ENCODE measurements at places on chromosomes 16 and 17. TPM values are rescaled to one million over a fixed set of nuclear protein-coding genes. Genes with fewer than 3 reads are reported as not detected.
A peak's percentile ranks its signal among the peaks of the same experiment; 100 is the strongest.

DNA sequence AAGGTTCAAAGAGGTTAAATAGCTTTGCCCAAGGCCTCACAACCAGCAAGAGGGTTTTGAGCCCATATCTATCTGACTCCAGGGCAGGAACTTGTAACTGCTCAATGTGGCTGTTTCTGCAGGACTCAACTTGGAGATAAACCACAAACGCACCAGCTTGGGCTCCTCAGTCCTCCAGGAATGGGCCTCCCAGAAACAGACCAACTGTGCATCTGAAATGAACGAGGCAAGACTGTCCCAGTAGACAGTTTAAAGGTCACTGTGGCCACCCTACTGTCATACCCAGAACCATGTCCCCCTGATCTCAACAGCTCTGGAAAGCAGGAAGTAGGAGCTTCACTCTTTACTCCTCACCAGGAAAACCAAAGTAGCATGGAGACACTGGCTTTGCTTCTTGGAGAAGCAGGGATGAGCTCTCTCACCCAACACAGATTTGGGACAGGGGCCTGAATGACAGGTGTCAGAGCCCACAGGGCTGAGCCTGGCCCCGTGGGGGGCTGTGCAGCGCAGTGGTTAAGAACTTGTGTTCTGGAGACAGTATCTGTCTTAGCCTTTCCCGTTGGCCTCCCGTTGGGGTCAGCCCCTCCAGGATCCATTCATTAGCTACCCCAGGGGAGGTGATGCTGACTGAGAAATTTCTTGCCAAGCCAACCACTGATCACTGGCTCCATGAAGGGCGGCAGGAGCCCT is 2.3 kb upstream of the CALB2 start:
- no peaks in the 10 kb centered on the region for H3K36me3 ChIP-seq
- no peaks in the 10 kb centered on the region for H3K4me1 ChIP-seq
- no peaks in the 10 kb centered on the region for H3K27me3 ChIP-seq
- no peak overlapping the region for H3K27ac ChIP-seq
- DNase-seq: no peak

DNA sequence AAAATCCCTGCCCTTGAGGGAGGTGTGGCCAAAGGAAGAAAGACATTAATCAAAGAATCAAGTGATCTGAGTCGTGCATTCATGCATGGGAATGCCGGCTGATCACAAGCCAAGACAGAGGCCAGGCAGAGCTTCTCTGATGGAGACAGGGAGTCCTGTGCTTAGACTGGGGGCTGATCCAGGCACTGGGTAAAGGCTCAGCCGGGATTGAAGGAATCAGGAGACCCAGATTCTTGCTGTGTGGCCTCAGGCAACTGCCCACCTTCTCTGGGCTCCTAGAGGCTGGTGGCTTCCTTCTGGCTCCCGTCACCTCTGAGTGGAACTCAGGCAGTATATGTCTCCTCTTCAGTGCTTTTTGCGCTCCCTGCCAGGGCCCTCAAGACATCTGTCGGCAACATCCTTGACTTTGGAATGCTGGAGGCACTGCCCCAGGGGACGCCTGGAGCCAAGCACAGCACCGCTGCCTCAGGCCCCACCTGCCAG is 17.7 kb downstream of the RAI1 start:
- DNase-seq: no peak
- peaks cover 81% of the 10 kb centered on the region for H3K4me1 ChIP-seq
- no peaks in the 10 kb centered on the region for H3K27me3 ChIP-seq
- H3K4me3 ChIP-seq: no peak overlapping the region
- peak overlapping the region; percentile 93 for H3K27ac ChIP-seq

DNA sequence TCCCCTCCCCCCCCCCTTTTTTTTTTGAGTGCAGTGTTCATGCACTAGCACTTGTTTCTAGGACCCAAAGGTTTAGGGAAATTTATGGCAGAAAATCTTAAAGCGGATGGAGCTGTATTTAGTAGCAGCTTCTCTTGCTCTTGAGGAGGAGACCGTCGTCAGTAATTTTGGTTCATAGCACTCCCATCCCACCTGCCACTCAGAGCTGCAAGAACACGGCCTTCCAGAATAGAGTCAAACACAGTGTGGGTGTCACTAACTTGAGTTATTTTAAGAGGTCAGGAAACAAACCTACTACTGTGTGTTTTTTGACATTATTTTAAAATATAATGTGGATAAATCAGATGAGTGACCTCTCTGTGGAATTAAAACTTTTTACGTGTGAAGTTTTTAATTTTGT is 37.3 kb downstream of the SEC14L1 start:
- H3K27ac ChIP-seq: no peak overlapping the region
- peaks cover 50% of the 10 kb centered on the region for H3K4me1 ChIP-seq
- H3K4me3 ChIP-seq: no peak overlapping the region
- DNase-seq: no peak

DNA sequence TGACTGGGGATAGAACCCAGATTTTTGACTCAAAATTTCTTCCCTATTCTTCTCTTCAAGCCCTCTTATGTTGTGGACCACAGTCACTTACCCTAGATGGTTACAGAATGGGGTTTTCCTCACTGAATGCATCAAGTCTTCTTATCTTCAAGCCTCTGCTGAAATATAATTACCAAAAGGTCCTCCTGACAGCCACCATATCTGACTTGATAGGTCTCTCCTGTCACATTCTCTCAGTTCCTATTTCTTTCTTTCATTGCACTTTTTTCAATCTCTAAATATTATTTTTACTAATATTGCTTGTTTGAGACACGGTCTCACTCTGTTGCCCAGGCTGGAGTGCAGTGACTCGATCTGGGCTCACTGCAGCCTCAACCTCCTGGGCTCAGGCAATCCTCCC is 1.1 kb upstream of the COPZ2 start:
- H3K4me1 ChIP-seq: peaks cover 11% of the 10 kb centered on the region
- no peak overlapping the region for H3K27ac ChIP-seq
- H3K36me3 ChIP-seq: no peaks in the 10 kb centered on the region
- H3K27me3 ChIP-seq: peaks cover 5% of the 10 kb centered on the region

- no peaks in the 10 kb centered on the region for H3K36me3 ChIP-seq
- peak overlapping the region; percentile 82 for H3K27ac ChIP-seq
- DNase-seq: no peak
- peak overlapping the region; percentile 24 for H3K4me3 ChIP-seq
- H3K4me1 ChIP-seq: peaks cover 35% of the 10 kb centered on the region
- H3K27me3 ChIP-seq: no peaks in the 10 kb centered on the region
These were observed 28.0 kb downstream of the ZCCHC14 start for GRCh38 chr16:87464691-87465300.

- no peak overlapping the region for H3K27ac ChIP-seq
- H3K36me3 ChIP-seq: no peaks in the 10 kb centered on the region
- H3K4me3 ChIP-seq: no peak overlapping the region
- DNase-seq: no peak
- H3K4me1 ChIP-seq: no peaks in the 10 kb centered on the region
- no peaks in the 10 kb centered on the region for H3K27me3 ChIP-seq
These were observed 12.4 kb downstream of the NMT1 start for GRCh38 chr17:45073414-45074070.

GRCh38 chr16:23564575-23565363 is 7.2 kb downstream of the UBFD1 start:
- no peak overlapping the region for H3K4me3 ChIP-seq
- no peak overlapping the region for H3K27ac ChIP-seq
- H3K4me1 ChIP-seq: no peaks in the 10 kb centered on the region
- no peak for DNase-seq
- H3K36me3 ChIP-seq: peaks cover 36% of the 10 kb centered on the region

- H3K4me1 ChIP-seq: no peaks in the 10 kb centered on the region
- H3K4me3 ChIP-seq: no peak overlapping the region
- no peak overlapping the region for H3K27ac ChIP-seq
- H3K36me3 ChIP-seq: no peaks in the 10 kb centered on the region
- DNase-seq: no peak
These were observed 4.0 kb downstream of the ITGAD start for GRCh38 chr16:31397096-31397660.

GRCh38 chr17:13240851-13241250 is 223.0 kb upstream of the ELAC2 start:
- no peaks in the 10 kb centered on the region for H3K27me3 ChIP-seq
- H3K4me1 ChIP-seq: no peaks in the 10 kb centered on the region
- no peak for DNase-seq
- no peaks in the 10 kb centered on the region for H3K36me3 ChIP-seq
- H3K27ac ChIP-seq: no peak overlapping the region
- H3K4me3 ChIP-seq: no peak overlapping the region

DNA sequence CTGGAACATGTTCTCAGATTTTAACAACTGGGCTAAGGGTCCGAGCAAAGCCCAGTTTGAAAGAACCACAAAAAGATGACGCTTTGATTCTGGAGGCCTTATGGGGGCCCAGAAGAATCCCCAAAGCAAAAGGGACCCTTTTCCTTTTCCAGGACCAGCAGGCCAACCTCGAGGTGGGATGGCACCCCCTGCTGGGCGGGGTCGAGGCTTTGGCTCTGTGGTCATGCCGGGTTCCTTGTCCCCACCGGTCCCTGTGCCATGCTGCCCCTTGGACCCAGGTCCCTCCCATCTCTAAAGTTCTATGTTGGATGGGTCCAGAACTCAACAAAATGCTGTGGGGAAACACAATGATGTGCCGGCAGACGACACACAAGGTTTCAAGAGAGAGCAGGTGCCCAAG is 30.9 kb downstream of the TMEM204 start:
- no peak overlapping the region for H3K27ac ChIP-seq
- H3K4me1 ChIP-seq: no peaks in the 10 kb centered on the region
- no peaks in the 10 kb centered on the region for H3K27me3 ChIP-seq
- no peaks in the 10 kb centered on the region for H3K36me3 ChIP-seq
- H3K4me3 ChIP-seq: no peak overlapping the region

- H3K4me1 ChIP-seq: peaks cover 76% of the 10 kb centered on the region
- H3K27me3 ChIP-seq: no peaks in the 10 kb centered on the region
- H3K4me3 ChIP-seq: peak overlapping the region; percentile 87
- no peak for DNase-seq
- no peaks in the 10 kb centered on the region for H3K36me3 ChIP-seq
These were observed 9.9 kb downstream of the RARA start for GRCh38 chr17:40318830-40319391.

DNA sequence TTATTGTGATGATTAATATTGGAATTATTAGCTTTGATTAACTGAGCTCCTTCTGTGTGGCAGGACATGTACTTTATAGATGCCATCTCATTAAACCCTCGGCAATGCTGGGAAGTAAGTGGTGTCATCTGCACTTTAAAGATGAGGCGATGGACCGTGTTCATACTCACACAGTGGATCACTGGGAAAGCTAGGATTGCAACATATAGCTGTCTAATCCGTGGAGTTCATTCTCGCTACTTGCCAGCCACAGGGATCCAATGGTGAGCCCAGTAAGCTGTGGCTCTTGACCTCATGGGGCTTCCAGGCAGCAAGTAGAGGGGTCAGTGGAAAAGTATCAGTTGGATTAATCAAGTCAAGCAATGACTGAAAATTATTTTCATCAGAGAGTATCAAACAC is 587.9 kb downstream of the CDH13 start:
- no peak overlapping the region for H3K27ac ChIP-seq
- no peak for DNase-seq
- no peaks in the 10 kb centered on the region for H3K27me3 ChIP-seq
- H3K4me1 ChIP-seq: no peaks in the 10 kb centered on the region
- H3K4me3 ChIP-seq: no peak overlapping the region

GRCh38 chr17:15323131-15323530 is 18.3 kb downstream of the TEKT3 start:
- DNase-seq: no peak
- H3K36me3 ChIP-seq: no peaks in the 10 kb centered on the region
- H3K27me3 ChIP-seq: peaks cover 9% of the 10 kb centered on the region
- no peaks in the 10 kb centered on the region for H3K4me1 ChIP-seq
- H3K4me3 ChIP-seq: no peak overlapping the region

DNA sequence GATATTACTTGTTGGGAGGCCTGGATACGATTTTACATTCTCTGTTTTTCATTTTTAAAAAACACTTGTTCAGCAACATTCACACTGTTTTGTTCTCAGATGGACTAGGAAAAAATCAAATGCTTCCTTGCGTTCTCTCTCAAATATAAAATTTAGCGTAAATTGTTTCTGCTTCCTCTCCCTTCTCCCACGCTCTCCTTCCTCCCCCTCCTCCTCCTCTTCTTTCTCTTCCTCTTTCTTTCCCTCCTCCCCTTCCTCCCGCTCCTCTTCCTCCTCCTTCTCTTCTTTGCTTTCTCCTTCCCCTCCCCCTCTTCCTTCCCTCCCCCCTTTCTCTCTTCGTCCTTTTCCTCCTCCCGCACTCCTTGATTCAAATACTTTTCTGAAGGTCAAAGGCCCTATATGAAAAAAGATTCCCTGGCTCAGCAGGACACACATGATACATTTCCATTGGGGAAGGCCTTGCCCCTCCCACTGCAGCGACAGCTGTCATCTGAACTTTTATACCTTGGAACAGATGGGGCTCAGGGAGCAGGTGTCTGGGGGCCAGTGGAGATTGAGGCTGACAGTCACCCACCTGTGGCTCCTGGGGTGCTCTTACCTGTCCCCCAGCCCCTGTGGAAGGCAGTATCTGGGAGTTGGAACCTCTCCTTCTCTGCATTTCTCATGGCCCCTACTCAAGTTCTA is 99.4 kb upstream of the SDK2 start:
- no peak overlapping the region for H3K4me3 ChIP-seq
- no peak overlapping the region for H3K27ac ChIP-seq
- H3K27me3 ChIP-seq: peaks cover 35% of the 10 kb centered on the region
- H3K36me3 ChIP-seq: no peaks in the 10 kb centered on the region
- DNase-seq: no peak

DNA sequence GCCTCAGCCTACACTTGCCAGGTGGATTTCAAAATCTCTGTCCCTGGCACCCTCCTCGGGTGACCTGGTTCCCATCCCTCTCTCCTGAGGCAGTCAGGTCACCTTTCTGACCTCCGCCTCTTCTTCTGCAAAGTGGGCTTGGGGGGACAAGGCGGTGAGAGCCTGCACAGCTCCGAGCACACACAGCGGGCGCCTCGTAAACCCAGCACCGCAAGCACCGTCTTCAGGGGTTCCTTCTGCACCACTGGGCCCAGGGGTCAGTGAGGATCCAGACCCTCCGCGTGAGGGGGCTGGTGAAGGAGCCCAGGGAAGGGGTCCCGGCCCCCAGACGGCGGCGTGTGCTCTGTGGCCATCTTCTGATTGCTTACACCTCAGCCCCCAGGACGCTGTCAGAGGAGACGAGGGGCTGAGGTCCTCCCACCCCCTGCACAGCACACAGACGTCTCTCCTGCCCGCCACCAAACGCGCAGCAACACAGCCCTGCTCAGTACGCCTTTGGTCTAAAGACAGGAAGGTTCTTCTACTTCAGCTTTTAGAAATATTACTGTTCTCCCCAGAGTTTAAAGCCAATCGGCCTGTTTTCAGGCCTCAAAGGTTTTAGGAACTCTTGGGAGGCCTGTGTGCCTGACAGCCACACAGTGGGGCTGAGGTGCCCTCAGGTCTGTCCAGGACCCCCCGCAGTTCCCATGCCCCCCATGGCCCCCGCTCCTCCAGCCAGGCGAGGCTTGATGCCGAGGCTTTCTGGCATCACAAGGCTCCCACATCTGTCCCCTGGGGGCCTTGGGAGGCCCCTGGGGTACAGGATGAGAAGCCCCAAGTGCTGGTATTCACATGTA is 2.7 kb downstream of the CBFA2T3 start:
- H3K36me3 ChIP-seq: no peaks in the 10 kb centered on the region
- H3K27me3 ChIP-seq: no peaks in the 10 kb centered on the region
- no peak overlapping the region for H3K27ac ChIP-seq
- no peaks in the 10 kb centered on the region for H3K4me1 ChIP-seq

GRCh38 chr16:524274-525040 is 3.1 kb upstream of the CAPN15 start:
- DNase-seq: no peak
- no peak overlapping the region for H3K4me3 ChIP-seq
- peak overlapping the region; percentile 14 for H3K27ac ChIP-seq
- H3K27me3 ChIP-seq: no peaks in the 10 kb centered on the region
- no peaks in the 10 kb centered on the region for H3K36me3 ChIP-seq

SAMD14 gene
- 6.9 TPM for total RNA-seq

ZG16 gene
- total RNA-seq: not detected

TMEM94 gene
- total RNA-seq: 129 TPM

TEKT1 gene
- not detected for total RNA-seq

TRAPPC2L gene
- 73.8 TPM for total RNA-seq

TUBG2 gene
- total RNA-seq: 25.5 TPM

LPO gene
- total RNA-seq: not detected

CXCL16 gene
- 5.3 TPM for total RNA-seq

NOG gene
- 9.2 TPM for total RNA-seq

All from Panc1 (cell line).